Head of caudate nucleus (tissue), 42 donors: ENCODE measurements at places on chromosomes 7 and 10.

- no peak for DNase-seq
Measured at GRCh38 chr10:130802301-130802700, 509.2 kb downstream of the TCERG1L start.

GRCh38 chr10:1134156-1134555 lies 78.0 kb downstream of the WDR37 start:
- no peak for DNase-seq

DNA sequence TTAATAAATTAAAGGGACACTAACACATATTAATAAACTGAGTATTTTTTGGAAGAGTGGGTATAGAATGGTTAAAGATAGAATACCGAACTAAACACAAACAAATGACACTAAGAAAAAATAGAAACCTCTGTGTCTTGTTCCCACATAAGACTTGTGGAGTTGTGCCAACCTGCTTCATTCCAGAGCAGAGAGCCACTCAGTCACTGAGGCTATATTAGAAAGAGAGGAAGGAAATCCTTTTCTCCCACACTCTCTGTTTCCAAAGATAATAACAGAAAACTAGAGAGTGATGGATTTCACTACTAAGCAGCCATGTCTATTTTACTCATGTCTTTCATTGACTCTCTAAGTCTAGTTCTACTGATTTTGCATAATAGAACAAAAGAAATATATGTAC lies 26.0 kb downstream of the CTNNA3 start:
- no peak for DNase-seq

GRCh38 chr7:131080754-131081153 lies 246.9 kb upstream of the MKLN1 start:
- peak; percentile 40 for DNase-seq

DNA sequence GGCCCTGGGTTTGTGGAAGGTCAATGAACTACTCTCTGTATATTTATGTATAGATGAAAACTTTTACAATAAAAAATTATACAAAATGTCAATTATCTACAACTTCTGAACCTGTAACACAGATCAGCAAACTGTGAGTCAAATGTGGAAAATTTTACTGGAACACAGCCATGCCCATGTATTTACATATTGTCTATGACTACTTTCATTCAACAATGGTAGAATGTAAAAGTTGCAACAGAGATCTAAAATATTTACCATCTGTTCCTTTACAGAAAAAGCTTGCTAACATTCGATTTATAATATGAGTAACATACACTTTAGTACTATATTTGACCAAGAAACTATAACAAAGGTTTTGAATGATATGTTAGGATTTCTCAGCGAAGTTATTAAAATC lies 481.6 kb downstream of the PARD3 start:
- no peak for DNase-seq

DNA sequence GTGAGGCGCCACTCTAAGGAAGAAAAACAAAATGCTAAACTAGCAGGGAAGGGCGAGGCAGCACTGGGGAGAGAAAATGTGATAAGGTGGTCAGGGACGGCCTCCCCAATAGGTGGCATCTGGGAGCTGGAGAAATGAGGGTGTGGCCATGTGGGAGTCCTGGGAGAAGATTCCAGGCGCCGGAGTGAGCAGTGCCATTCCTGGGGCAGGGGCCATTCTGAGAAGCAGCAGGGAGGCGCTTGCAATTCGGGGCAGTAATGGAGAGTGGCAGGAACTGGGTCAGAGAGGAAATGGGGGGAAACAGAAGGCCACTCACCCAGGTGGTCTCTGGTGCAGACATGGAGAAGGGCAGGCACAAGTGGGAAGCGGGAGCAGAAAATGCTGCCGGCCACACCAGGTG lies 61.8 kb upstream of the LRRC18 start:
- no peak for DNase-seq

- DNase-seq, result no peak
Measured at GRCh38 chr7:156174428-156174827, 362.2 kb upstream of the SHH start.
